NCI-H1048 (cell line): ENCODE measurements at places on chromosomes 4 and X.
A peak's percentile ranks its signal among the peaks of the same experiment; 100 is the strongest.

DNA sequence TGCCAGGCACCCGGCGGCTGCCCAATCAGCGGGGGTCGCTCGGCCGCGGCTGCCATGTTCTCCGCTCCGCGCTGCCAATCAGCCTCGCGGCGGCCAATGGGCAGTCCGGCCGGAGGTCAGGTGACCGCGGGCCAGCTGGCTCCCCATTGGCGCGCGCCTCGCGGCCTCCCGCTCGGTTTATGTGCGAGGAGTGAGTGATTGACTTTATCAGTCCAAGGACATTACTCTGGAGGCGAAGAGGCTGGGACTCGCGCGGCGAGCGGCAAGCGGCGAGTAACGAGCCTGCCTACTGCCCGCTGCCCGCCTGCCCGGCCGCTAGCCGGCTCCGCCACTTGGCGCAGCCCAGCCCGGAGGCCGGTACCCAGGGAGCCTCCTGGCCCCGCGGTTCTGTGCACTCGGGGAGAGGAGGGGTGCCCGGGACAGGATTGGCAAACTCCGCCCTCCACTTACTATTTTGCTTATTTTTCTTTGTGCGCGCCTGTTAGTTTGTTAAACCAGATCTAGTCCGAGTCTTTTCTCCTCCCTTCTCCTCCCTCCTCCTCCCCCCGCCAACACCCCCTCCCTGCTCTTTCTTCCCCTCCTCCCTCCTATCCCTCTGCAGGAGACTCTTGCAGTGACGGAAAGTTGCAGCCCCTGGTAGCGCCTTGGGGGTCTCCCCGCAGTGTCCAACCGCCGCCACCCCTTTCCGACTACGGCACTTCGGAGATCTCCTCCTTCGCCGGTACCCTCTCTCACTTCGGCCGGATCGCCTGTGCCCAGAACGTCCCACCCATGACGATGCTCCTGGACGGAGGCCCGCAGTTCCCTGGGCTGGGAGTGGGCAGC, at the start of gene ZIC3:
Gene ZIC3, plus strand, starts transcription at position 207 of the 825 bp plus-strand sequence. Its CDS starts 565 bp downstream, at position 772.
- no peak for DNase-seq

- no peak for DNase-seq
Observed at GRCh38 chrX:14779580-14779979, 93.3 kb downstream of the FANCB start.

- no peak for DNase-seq
Observed at GRCh38 chr4:145805490-145805889, 125.5 kb downstream of the C4orf51 start.

GRCh38 chrX:110941906-110942305, 146.3 kb upstream of the CHRDL1 start:
- no peak for DNase-seq

DNA sequence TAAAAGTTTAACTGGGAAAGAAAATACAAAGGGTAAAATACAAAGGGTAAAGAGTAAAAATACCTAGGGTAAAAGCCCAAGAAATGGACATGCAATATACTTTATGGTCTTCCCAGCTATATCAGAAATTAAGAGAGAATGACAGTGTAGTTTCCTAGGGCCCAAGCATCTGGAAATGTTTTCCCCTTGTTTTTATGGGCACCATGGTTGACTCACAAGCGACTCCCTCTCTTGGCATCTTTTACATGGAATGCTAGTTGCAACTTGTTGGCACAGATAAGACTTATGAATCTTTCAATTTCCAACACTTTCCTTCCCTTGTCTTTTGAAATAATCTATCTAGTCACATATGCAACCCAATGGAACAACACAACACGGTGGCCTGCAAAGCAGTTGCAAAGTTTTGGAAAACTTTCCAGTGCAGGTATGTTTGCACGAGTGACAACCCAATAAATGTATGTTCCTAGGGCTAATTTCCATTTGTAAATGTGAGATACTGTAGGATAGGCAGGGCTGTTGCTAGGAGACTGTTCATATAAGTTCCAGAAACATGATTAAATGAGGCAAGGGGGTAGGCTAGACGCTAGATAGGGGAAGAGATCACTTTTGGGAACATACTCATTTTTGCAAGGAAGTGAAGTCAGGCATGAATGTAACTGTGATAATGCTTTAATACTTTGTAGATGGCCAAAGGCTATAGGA, 36.4 kb upstream of the CWH43 start:
- DNase-seq: no peak

- no peak for DNase-seq
Observed at GRCh38 chrX:129759576-129760061, 20.1 kb upstream of the SASH3 start.

- no peak for DNase-seq
Observed at GRCh38 chr4:93761286-93761685, 67.3 kb upstream of the ATOH1 start.

DNA sequence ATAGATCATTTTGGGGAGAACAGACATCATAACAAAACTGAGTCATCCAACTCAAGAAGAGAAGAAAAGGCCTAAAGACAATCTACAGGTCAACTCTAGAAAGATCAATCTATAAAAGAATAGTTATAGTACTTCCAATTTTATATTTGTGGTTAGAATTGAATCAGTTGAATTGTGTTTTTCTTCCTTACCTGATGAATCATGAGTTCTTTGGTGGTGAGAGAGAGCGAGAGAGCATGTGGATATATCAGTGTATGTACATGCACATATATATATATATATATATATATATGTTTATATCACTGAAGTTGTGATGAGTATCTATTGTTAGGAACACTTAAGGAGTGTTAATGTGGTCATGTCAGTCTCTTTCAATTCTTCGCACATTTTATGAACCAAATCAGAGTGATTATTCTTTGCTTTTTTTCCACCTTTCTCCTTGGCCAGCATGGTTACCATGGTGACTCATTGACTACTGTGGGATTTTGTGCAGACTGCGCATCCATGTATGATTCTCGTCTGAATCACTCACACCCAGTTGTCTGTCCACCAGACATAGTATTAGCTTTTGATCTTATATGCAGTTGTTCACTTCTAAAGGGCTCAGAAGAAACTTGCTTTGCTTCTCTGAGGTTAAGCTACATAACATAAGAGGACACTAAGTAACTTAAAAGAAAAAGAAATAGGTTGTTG, 90.4 kb upstream of the RAB40AL start:
- no peak for DNase-seq

DNA sequence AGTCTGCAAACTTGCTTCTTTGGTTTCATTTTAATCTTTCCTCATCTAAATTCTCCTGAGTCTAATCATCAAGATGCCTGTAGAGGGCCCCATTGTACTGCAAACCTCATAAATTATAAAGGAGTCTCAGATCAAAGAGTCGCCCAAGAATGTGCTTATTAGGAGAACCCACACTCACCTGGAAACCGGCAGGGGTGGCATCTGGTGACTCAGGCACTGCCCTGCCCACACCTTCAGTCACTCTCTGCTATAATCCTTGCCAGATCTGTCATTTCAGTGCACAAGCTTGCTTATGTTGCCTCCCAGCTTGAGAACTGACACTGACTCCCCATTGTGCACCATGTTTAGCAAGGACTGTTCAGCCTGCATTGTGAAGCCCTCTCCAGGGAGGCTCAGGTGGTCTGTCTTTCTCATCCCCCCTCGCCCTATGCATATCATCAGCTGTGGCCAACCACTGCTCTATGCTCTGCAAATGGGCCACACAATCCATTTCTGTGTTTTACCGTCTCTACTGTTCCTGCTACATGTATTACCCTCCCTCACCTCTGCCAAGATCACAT, 12.4 kb downstream of the EPGN start:
- peak; percentile 22 for DNase-seq

- no peak for DNase-seq
Observed at GRCh38 chrX:123331349-123331748, 147.3 kb downstream of the GRIA3 start.

- no peak for DNase-seq
Observed at GRCh38 chrX:9662148-9662547, 103.5 kb downstream of the GPR143 start.

DNA sequence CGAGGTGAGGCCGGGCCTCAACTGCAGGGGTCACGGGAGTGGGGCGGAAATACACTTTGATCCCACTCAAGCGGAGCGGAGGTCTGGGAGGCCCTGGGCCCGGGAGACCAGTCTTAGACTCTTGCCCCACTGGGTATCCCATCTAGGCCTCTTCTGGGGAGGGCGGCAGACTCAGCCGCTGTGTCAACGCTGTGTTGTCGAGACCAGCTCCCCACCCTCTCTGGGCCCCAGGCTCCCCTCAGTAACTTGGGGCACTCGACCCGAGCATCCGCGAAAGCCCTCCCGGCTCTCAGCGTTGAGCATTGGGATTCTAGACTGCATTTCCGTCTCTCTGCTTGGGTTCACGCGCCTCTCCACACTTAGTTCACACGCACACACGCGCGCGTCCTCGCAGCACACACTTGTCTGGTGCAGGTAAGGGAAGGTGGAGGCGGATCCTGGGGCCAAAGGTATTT, 1.7 kb downstream of the NKX3-2 start:
- DNase-seq: no peak

GRCh38 chr4:36337665-36338185, 56.3 kb downstream of the DTHD1 start:
- DNase-seq: no peak

DNA sequence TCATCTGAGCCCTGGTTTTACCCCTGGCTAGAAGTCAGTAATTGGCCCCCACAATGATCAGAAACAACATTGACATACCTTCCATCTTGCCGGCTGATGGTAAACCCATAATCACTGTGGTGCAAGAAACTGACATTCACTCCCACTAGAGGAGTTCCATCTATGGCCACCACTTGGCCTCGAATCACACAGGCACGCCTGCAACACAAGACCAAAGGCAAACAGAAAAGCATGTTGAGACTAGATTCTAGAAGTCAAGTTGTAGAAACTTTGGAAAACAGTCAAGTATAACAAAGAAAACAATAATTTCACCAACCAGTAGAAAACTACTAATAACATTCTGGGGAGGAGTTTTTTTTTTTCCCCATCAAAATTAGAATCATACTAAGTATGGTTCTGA, 183.4 kb downstream of the SH2D1A start:
- DNase-seq: no peak

GRCh38 chrX:8319359-8319758, 145.3 kb upstream of the VCX3B start:
- DNase-seq: no peak

DNA sequence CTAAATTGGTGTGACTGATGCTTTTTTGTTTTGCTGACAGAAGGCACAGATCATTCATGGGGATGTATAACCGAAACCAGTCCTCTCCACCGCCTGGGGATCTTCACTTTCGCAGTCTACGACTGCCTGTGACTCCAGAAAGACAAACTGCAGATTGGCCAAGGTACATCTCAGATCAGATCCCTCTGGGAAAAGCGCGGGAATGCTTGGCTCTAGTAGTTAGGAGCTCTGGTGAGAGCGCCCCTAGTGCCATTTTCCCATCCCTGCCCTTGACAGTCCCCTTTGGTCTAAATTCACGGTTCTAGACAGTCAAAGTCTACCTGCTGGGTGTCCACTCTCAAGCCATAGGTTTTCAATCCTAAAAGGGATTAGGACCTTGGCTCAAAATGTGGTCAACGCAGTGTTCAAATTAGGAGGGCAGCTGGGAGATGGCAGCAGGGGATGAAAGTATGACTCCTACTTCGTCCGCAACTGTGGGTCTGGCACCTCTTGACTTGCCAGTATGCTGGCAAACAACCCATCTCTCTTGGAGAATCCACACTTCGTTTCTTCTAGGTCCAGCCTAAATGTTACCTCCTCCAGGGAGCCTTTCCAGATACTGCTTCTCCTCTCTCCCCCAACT, 6.9 kb upstream of the HAND2 start:
- DNase-seq: no peak

- no peak for DNase-seq
Observed at GRCh38 chr4:167614866-167615265, 380.6 kb upstream of the SPOCK3 start.

GRCh38 chr4:56871371-56871866, 36.3 kb upstream of the REST start:
- no peak for DNase-seq

- no peak for DNase-seq
Observed at GRCh38 chr4:185227131-185227551, 17.7 kb downstream of the SNX25 start.

DNA sequence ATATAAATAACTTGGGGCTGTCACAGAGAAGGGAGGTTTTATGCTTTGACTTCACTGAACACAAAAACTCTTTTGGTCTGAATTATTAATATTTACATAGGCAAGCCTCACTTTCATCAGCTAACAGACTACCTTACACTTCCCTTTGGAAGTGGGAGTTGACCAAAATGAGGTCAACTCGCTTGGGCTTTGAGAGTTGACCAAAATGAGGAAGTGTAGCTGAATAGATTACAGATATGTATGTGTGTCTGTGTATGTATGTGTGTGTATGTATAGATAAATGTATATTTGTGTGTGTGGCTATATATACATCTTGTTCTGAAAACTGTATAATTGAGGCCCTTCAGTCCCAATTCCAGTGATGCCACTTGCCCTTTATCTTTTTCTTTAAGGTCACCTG, 113.3 kb upstream of the IL13RA1 start:
- no peak for DNase-seq

GRCh38 chr4:146407669-146408084, 114.1 kb downstream of the SLC10A7 start:
- DNase-seq: no peak

DNA sequence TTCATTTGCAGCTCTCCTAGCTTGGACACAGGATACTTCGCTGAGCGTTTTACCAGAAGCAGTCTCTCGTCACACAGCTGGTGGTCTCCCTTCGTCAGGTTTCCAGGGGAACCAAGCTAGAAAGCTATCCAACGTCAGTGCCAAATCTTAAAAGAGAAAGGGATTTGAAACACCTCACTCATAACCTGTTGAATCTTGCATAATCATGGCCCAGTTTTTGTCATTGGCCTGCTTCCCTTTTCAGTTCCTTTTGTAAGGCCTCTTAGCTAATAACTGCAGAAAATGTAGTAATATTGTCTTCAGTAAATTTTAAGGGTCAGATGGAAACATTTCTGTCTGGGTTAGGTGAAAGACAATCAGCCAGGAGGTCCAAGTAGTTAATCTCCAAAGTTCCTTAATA, 22.0 kb downstream of the RAB39B start:
- no peak for DNase-seq

GRCh38 chr4:46274717-46275116, 115.2 kb downstream of the GABRA2 start:
- no peak for DNase-seq

DNA sequence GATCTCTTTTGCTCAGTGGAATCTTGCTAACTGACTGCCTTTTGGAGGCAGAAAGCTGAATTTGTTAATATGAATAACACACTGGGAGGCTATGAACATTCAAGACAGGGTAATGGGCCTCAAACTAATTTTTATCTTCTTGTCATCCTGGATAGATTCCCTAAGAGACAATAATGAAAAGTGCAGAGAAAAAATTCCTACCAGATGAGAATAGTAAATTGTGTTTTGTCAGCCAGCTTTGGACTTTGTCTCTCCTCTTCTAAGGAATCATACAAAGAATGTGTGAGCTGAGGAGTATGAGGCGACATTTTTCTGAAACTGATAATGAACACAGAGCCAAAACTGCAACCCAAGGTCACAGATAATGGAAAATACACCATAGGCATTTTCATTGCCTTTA, 649.3 kb downstream of the IQCM start:
- DNase-seq: no peak
